Heart right ventricle (tissue), 16 donors: ENCODE measurements at places on chromosomes 7 and 10. TPM values are rescaled to one million over a fixed set of nuclear protein-coding genes. Genes with fewer than 3 reads are reported as not detected.

The DGKI gene
- total RNA-seq, result 2.2 TPM

The CASD1 gene
- total RNA-seq, result 24.7 TPM

DNA sequence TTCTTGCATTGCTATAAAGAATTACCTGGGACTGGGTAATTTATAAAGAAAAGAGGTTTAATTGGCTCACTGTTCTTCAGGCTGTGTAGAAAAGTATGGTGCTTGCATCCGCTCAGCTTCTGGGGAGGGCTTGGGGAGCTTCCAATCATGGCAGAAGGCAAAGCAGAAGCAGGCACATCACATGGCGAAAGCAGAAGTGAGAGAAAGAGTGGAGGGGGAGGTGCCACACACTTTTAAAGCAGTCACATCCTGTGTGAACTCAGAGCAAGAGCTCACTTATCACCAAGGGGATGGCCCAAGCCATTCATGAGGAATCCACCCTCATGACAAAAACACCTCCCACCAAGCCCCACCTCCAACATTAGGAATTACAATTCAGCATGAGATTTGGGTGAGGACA is 303.5 kb downstream of the OTUD1 start:
- H3K27ac ChIP-seq, result no peak overlapping the region
- DNase-seq, result no peak
- H3K36me3 ChIP-seq, result no peaks in the 10 kb centered on the region
- no peaks in the 10 kb centered on the region for H3K4me1 ChIP-seq

DNA sequence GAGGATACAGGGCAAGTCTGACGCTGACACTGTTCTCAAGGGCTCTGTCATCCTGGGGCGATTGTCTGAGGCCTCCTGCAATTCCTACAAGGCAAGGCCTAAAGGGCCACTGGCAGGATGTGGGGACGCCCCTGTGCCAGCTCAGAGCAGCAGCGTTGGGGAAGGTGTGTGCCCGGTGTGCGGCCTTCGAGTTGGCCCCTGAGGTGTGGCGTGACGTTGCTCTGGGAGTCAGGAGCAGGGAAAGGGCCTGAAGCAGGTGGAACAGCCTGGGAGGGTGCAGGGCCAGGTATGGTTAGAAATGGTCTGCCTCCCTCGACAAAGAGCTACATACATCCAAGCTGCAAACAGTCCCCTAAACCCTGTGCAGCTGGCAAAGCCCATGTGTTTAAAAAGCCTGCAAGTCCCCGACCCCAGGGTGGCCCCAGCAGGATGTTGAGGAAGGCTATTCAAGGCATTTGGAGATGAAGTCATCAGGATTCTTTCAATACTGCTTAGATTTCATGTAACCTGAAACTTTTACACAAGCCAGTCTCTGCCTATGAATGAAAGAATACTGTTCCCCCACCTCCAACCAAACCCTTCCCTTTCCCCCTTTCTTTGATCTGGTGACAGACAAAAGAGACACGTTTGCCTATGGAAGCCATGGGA is 142.5 kb upstream of the TNS3 start:
- no peak overlapping the region for H3K27ac ChIP-seq
- no peaks in the 10 kb centered on the region for H3K4me1 ChIP-seq
- DNase-seq, result no peak
- no peak overlapping the region for H3K4me3 ChIP-seq

GRCh38 chr10:95236068-95236903 is 42.2 kb downstream of the ACSM6 start:
- no peak overlapping the region for H3K27ac ChIP-seq
- H3K27me3 ChIP-seq, result no peaks in the 10 kb centered on the region
- no peak overlapping the region for H3K4me3 ChIP-seq
- no peak for DNase-seq

DNA sequence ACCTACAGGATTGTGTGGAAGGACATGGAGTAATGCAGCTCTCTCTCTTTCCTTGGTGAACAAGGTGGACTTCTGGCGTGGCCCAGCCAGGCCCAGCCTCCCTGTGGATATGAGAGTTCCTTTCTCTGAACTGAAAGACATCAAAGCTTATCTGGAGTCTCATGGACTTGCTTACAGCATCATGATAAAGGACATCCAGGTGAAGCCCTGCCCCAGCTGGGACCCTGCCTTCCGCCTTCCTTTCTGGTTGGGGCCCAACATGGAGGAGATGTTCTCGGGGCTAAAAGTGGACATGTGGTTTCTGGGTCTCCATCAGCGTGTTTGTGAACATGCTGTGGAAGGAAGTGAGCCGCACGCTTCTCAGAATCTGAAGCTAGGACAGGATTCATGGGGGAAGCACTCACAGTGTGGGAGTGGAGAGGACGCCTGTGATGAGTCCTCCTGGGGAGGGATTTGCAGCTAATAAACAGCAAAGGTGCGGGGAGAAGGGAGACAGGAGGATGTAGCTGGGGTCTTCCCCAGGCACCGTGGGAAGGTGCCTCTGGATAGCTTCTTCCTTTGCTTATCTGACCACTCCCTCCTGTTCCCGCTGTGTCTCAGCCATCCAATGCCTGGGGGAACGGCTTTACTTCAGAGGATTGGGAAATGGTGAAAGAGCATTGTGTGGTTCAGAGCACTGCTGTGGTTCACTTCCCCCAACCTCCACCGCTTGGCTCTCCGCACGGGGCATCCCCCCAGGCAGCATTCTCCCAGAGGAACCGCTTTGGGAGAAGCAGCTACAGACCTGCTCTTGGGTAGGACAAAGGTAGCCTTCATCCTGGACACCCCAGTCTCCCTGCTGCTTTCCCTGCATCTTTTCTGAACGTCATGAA is 5.5 kb downstream of the CPA5 start:
- H3K4me1 ChIP-seq, result peaks cover 15% of the 10 kb centered on the region
- H3K4me3 ChIP-seq, result no peak overlapping the region
- no peak for DNase-seq
- H3K27me3 ChIP-seq, result no peaks in the 10 kb centered on the region

DNA sequence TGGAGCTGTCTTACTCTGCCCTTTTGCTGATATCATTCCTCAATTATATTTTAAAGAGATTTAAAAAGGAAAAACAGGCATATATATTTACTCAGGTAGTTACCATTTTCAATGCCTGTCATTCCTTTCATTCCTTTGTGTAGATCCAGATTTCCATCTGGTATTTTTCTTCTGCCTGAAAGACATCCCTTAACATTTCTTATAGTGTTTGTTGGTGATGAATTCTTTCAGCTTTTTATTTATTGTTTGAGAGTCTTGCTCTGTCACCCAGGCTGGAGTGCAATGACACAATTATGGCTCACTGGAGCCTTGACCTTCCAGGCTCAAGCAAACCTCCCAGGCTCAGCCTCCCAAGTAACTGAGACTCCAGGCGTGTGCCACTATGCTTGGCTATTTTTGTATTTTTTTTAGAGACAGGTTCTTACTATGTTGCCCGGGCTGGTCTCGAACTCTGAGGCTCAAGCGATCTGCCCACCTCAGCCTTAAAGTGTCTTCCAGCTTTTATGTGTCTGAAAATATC is 5.6 kb upstream of the POM121 start:
- no peak for DNase-seq
- no peak overlapping the region for H3K4me3 ChIP-seq
- peaks cover 3% of the 10 kb centered on the region for H3K4me1 ChIP-seq
- H3K27me3 ChIP-seq, result no peaks in the 10 kb centered on the region

- H3K4me3 ChIP-seq, result no peak overlapping the region
- no peak overlapping the region for H3K27ac ChIP-seq
- no peak for DNase-seq
- H3K4me1 ChIP-seq, result no peaks in the 10 kb centered on the region
- H3K27me3 ChIP-seq, result no peaks in the 10 kb centered on the region
- H3K36me3 ChIP-seq, result no peaks in the 10 kb centered on the region
Observed at GRCh38 chr7:77651575-77652162, 44.6 kb upstream of the RSBN1L start.

GRCh38 chr7:14218338-14218737 is 228.9 kb upstream of the ETV1 start:
- H3K4me1 ChIP-seq, result no peaks in the 10 kb centered on the region
- no peaks in the 10 kb centered on the region for H3K27me3 ChIP-seq
- H3K4me3 ChIP-seq, result no peak overlapping the region
- H3K27ac ChIP-seq, result peak overlapping the region; percentile 67
- DNase-seq, result no peak

DNA sequence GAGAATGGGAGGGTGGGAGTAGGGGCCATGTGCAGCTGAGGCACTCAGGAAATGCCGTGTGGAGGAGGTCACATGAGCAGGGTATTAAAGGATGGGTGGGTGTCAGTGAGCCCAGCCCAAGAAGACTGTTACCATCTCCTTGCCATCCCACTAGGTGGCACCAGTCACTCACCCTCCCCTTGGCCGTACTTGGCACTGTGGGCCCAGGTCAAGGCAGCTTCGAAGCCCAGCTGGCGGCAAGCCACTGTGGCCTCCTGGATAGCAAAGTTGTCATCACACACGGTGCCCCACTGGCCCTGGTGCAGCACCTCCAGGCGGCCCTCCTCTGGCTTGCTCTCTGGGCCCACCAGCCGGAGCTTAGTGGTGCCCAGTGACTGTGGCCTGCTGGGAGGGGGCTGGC is 5.4 kb downstream of the LOXL4 start:
- no peak overlapping the region for H3K4me3 ChIP-seq
- no peaks in the 10 kb centered on the region for H3K4me1 ChIP-seq
- H3K27ac ChIP-seq, result no peak overlapping the region
- H3K36me3 ChIP-seq, result no peaks in the 10 kb centered on the region
- no peaks in the 10 kb centered on the region for H3K27me3 ChIP-seq

DNA sequence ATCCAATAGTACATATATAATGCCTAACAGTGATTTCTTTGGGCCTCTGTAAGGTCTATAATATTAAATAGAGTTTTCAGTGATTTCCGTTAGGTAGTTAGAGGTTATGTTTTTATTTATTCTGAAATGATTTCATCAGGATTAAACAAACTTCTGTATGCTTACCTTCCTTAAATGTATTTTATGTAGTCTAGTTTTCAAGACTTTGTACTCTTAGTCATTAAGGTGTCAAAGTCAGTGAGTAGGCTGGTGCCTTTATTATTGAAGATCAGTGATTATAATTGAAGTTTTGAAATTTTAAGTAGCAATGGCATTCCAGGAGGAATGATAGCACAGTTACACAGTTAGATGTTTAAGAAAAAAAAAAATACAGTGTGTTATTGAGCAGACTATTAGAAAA is 20.7 kb downstream of the GNAI1 start:
- no peak overlapping the region for H3K27ac ChIP-seq
- DNase-seq, result no peak
- no peaks in the 10 kb centered on the region for H3K36me3 ChIP-seq
- peaks cover 20% of the 10 kb centered on the region for H3K4me1 ChIP-seq

- no peaks in the 10 kb centered on the region for H3K4me1 ChIP-seq
- no peak overlapping the region for H3K4me3 ChIP-seq
- no peak overlapping the region for H3K27ac ChIP-seq
- H3K27me3 ChIP-seq, result no peaks in the 10 kb centered on the region
- DNase-seq, result no peak
Observed at GRCh38 chr10:108327706-108328105, 1163.2 kb upstream of the SORCS1 start.

GRCh38 chr10:5095687-5096086 is 1.5 kb downstream of the AKR1C3 start:
- H3K4me3 ChIP-seq, result peak overlapping the region; percentile 68
- H3K36me3 ChIP-seq, result no peaks in the 10 kb centered on the region
- H3K4me1 ChIP-seq, result peaks cover 5% of the 10 kb centered on the region
- H3K27me3 ChIP-seq, result no peaks in the 10 kb centered on the region
- H3K27ac ChIP-seq, result peak overlapping the region; percentile 82
- no peak for DNase-seq

- peak; percentile 50 for DNase-seq
- peak overlapping the region; percentile 98 for H3K27ac ChIP-seq
- peaks cover 48% of the 10 kb centered on the region for H3K4me1 ChIP-seq
- peaks cover 53% of the 10 kb centered on the region for H3K36me3 ChIP-seq
- H3K27me3 ChIP-seq, result no peaks in the 10 kb centered on the region
Observed at GRCh38 chr10:3774814-3775695, 10.0 kb downstream of the KLF6 start.

- no peak for DNase-seq
- no peaks in the 10 kb centered on the region for H3K36me3 ChIP-seq
- H3K4me3 ChIP-seq, result no peak overlapping the region
- no peaks in the 10 kb centered on the region for H3K27me3 ChIP-seq
Observed at GRCh38 chr10:69681436-69681835, 51.4 kb downstream of the FAM241B start.

GRCh38 chr7:148727501-148728278 is 29.0 kb downstream of the CUL1 start:
- no peak overlapping the region for H3K4me3 ChIP-seq
- peaks cover 31% of the 10 kb centered on the region for H3K4me1 ChIP-seq
- H3K36me3 ChIP-seq, result peaks cover 31% of the 10 kb centered on the region
- DNase-seq, result no peak
- no peaks in the 10 kb centered on the region for H3K27me3 ChIP-seq

DNA sequence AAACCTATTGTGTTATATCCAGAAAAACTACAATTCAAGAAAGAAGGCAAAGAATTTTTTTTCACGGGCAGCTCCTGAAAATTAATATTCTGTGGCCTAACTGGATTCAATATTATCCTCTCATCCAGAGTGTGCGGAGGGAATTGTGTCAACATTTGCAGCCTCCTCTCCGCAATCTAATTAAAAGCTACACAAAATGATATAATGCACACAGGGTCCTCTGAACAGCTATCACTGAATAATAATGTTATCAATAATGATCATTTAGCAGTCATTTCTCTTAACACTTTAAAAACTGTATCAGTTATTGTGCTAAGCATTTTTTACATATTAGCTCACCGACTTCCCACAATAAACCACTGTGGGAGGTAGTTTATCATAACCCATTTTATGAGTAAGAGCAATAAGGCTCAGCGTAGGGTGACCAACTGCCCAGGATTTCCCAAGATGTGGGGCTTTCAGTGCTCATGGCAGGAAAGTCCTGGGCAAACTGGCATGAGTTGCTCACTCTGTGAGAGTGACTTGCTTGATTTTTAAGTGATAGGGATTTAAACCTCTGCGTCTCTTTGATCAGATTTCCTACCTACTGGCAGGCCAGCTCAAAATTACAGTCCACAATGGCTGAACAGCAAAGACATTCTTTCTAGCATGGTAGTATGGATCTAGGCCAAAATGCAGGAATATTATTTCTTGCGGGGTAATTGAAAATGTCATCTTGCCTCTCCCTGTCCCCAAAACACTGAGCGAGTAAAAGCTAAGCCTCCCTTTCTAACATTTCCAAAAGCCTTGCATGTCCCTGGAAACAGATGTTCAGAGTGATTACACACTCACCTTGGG is 65.7 kb downstream of the AOAH start:
- H3K27me3 ChIP-seq, result no peaks in the 10 kb centered on the region
- no peak overlapping the region for H3K27ac ChIP-seq
- no peaks in the 10 kb centered on the region for H3K36me3 ChIP-seq
- DNase-seq, result no peak
- H3K4me3 ChIP-seq, result no peak overlapping the region
- no peaks in the 10 kb centered on the region for H3K4me1 ChIP-seq

DNA sequence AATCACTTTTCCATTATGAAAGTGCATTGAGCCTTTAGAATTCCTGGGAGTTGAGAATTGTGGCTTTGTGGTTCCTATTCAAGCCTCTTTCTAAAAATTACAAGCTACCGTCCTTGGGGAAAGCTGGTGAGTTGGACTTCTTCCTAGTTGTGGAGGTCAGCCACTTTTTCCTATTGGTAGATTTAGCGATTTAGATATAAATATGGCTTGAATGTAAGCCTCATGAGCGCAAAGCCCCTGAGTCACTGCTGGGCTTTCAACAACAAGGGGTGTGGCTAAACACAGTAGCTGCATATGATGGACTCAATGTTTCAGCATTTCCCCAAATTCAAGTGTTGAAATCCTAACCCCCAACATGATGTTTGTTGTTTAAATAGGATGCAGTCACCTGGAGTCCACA is 150.0 kb upstream of the IGFBP3 start:
- no peaks in the 10 kb centered on the region for H3K27me3 ChIP-seq
- H3K4me3 ChIP-seq, result no peak overlapping the region
- DNase-seq, result no peak
- no peaks in the 10 kb centered on the region for H3K36me3 ChIP-seq

- DNase-seq, result no peak
- H3K27ac ChIP-seq, result no peak overlapping the region
- H3K4me1 ChIP-seq, result no peaks in the 10 kb centered on the region
- H3K27me3 ChIP-seq, result no peaks in the 10 kb centered on the region
- no peaks in the 10 kb centered on the region for H3K36me3 ChIP-seq
- H3K4me3 ChIP-seq, result no peak overlapping the region
Observed at GRCh38 chr10:67095531-67095930, 169.7 kb downstream of the LRRTM3 start.
